ENCODE measurements at places on chromosomes 12 and 14.

GRCh38 chr14:91396959-91397815 is 20.4 kb downstream of the CCDC88C start:
- DNase-seq: no peak

DNA sequence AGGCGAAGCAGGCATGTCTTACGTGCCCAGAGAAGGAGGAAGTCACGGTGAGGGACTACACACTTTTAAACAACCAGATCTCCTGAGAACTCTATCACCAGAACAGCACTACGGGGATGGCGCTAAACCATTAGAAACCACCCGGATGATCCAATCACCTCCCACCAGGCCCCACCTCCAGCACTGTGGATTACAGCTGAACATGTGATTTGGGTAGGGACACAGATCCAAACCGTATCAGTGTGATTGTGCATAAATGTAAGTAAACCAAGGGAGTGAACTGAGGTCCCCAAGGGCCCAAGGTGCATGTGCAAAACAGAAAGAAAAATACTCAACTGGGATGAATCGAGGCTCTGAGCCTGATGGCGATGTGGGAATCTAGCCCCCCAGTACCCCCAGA is 134.2 kb downstream of the DICER1 start:
- no peak for DNase-seq

DNA sequence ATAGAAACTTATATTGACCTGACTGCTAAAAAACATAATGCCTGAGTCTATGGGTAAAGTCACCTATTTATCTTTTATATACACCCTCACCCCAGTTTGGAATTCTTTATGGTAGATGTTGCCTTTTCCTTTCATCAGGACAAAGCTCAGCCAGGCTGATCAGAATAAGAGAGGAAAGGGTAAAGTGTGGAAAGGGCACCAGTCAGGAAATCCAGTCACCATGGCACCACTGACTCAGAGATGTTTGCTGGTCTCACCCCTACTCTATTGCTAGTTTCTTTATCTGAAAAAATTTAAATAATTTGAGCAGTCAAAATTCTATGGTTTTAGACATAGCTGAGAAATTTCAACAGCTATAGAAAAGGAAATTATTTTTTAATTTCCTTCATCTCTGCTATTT is 49.2 kb upstream of the SSTR1 start:
- DNase-seq: no peak

- DNase-seq: no peak
These were observed 9.4 kb downstream of the SPRYD3 start for GRCh38 chr12:53069621-53070410.

- DNase-seq: peak; percentile 18
These were observed 80.3 kb downstream of the AVPR1A start for GRCh38 chr12:63070709-63071108.

- DNase-seq: no peak
These were observed 75.5 kb downstream of the AVPR1A start for GRCh38 chr12:63075376-63076060.

DNA sequence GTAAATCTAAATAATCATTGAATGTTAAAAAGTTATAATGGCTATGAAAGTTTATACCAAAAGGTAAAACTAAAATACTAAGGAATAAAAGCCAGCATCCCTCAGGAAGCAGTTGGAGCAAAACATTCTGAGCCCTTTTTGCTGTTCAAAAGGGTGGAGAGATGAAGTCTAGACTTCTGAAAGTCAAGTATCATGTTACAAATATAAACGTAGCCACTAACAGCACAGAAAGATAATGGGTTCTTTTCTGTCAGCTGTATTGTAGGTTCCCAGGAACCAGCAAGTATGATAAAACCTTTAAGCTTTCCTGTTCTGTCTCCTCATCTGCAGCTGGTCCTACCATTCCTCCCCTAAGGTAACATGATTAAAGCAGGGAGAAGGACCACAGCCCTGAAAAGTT is 16.4 kb upstream of the PLD4 start:
- no peak for DNase-seq

GRCh38 chr12:47066278-47067025 is 13.0 kb upstream of the PCED1B start:
- DNase-seq: peak; percentile 80

DNA sequence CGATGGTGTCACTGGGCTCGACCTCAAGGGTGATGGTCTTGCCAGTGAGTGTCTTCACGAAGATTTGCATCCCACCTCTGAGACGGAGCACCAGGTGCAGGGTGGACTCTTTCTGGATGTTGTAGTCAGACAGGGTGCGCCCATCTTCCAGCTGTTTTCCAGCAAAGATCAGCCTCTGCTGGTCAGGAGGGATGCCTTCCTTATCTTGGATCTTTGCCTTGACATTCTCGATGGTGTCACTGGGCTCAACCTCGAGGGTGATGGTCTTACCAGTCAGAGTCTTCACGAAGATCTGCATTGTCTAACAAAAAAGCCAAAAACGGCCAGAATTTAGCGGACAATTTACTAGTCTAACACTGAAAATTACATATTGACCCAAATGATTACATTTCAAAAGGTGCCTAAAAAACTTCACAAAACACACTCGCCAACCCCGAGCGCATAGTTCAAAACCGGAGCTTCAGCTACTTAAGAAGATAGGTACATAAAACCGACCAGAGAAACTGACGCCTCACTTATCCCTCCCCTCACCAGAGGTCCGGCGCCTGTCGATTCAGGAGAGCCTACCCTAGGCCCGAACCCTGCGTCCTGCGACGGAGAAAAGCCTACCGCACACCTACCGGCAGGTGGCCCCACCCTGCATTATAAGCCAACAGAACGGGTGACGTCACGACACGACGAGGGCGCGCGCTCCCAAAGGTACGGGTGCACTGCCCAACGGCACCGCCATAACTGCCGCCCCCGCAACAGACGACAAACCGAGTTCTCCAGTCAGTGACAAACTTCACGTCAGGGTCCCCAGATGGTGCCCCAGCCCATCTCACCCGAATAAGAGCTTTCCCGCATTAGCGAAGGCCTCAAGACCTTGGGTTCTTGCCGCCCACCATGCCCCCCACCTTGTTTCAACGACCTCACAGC is 717 bp downstream of the UBC start:
- peak; percentile 78 for DNase-seq

DNA sequence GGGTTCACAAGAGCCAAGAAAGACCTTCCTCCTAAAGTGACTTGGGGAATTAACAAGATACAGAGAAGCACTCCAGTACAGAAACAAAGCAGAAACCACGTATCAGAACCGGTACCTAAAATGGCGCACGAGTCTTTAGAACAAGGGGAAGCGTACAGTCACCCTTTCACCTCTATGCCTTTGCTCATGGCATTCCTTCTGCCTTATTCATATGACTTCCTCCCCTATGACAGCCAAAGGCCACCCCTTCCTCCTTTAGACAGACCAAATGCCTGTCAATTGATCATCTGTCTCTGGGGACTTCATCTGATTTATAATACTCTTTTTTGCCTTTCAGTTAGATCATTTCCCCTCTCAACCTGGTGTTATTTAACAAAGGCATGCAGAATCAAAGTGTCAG is 89.5 kb upstream of the OSBPL8 start:
- DNase-seq: no peak

DNA sequence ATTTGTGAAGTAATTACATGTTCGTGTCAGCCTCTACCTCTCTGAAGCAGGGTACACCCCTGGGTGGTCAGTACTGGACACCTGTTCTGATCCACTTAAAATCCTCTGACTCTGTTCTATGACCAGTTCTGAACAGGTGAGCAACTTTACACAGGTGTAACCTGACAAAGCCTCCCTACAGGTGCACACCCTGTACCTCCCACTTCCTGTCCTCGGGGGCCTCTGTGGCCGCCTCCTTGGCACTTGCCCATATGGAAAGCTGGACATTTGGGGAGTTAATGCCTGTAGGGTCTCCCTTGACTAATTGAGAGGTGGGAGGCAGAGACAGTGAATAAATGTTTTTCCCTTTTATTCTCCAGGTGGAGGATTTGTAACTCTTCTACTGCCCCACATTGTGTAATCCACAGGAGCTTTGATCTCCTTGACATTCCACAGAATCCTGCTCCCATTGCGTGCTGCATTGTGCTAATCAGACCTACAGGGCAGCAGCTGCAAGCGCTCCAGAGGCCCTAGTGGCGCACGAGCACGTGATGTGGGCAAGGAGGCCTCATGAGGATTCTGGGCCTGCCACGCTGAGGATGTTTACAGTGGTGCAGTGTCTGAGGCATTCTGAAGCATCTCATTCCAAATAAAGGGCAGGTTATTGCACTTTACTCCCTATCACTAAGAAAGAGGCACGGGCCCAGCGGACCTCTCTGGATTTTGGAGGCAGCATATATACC is 45.8 kb upstream of the BATF start:
- peak; percentile 16 for DNase-seq

DNA sequence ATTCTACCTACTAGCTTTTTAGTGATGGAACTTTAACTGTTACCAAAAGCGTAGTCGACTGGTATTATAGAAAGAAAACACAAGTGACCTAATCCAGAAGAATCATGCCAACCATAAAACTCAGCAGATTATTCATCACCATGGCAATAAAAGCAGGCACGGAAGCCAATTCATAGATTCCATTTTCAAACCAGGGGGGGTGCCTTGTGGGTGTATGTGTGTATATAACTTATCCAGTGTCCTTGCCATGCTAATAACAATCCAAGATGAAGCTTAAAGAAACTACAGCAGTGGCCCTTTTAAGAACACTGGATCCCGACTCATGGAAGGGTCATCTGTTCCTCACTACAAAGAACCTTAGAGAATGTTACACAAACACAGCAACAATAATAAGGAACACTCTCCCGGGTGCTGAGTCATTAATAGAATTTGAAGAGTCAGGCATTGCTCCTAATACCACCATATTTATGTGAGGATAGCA is 61.0 kb downstream of the EPS8 start:
- DNase-seq: peak; percentile 81

- no peak for DNase-seq
These were observed 522.0 kb upstream of the SEL1L start for GRCh38 chr14:82055515-82056115.

DNA sequence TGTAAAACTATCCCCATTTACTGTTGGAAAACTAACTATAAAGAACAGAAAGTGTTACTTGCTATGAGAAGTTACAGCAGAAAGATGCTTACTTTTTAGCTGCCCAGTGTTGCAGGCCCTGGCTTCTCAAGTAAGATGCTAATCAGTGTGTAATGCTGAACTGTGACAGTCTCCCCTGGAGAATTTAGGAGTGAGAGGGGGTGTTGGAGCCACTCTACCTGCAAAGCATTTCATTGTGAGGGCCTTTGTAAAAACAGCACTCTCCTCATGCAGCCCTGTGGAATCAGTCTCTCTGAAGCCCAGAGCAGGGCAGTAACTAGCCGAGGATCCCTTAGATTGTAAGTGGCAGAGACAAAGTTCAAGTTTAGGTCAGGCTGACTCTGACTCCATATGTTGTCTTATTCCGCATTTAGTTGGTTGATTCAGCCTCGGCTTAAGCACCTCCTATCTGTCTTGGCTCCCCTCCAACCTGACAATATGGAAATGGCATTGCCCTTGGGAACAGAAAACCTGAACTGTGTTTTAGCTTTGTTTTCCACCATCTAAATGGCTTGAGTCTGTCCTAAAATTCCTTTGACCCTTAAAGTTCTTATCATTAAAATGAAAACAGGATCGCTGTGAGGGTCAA is 141.3 kb downstream of the PRKCH start:
- DNase-seq: peak; percentile 94

DNA sequence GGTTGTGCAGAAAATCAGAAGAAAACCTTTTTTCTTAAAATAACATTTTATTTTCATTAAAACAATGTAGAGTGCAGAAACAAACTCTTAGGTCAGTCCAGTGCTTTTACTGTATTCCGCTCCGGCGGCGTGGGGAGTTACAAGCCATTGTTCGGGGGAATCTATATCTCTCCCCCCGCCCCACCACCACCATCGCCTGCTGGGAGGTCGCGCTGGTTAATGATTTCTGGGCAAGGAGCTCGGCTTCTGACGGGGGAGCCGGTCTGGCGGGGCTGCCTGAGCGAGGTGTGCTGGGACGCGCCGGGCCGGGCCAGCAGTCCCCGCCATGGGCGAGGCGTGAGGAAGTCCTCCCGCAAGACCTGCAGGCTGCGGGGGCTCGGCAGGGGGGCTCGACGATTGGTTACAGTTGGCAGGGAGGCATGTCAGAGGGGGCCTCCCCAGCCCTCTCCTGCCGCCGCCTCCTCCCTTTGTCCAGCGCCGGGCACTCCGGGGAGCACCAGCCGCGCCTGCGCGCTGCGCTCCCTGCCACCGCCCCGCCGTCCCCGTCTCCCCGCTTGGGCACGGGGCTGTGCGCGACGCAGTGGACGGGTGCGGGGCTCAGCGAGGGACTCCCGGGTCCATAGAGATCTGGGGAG is 1.0 kb upstream of the DUSP6 start:
- DNase-seq: peak; percentile 64

DNA sequence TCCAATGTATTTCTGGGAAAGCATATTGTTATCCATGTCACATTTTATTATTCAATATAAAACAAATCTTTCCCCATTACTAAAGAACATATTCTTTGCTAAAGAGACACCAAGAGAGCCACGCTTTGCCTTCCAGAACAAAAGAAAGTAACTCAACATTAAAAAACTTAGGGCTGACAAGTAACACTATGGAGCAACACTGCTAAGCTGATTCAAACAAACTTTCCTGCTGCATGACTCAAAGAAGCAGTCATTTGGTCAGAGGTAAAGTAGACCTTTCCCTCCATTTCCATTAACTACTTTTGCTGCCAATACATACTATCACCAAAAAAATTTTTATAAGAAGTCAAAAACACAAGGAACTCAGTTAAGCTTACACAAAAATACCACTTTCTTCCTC is 83.0 kb downstream of the DENND5B start:
- DNase-seq: peak; percentile 52

DNA sequence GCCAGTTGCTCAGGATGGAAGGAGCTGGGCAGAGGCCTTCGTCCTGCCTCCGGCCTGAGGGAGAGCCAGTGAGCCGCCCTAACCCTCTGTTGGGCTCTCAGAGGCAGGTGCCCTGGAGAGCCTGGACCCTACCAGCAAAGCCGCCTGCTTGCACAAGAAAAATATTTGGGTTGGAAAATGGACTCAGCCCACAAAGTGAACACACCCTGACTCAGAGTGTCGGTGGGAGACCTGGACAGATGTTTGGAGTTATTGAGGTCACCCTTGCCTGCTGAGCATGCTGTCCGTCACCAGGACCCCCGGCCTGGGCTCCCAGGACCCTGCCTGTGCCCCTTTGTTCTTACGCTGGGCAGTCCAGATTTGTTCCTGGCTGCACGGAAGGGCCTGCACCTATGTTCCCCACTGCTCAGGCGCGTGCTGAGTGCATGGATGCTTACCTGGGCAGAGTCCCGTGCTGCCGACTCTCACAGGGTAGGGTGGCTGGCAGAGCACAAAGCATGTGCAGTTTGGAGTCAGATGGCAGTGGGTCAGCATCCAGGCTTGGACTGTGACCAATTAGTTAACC is 22.4 kb downstream of the FAM181A start:
- no peak for DNase-seq

- DNase-seq: peak; percentile 23
These were observed 33.0 kb downstream of the BHLHE41 start for GRCh38 chr12:26091822-26092221.

Measured in fibroblast of skin of right biceps (primary cell).